ENCODE measurements at places on chromosomes 7 and 10. TPM values are rescaled to one million over a fixed set of nuclear protein-coding genes. Genes with fewer than 3 reads are reported as not detected.

The RASA4B gene
- 2.0 TPM for total RNA-seq

The ENO4 gene
- total RNA-seq: 0.35 TPM

The MSS51 gene
- 0.60 TPM for total RNA-seq

The SLC13A1 gene
- total RNA-seq: not detected

The AKR1D1 gene
- not detected for total RNA-seq

The ZNF679 gene
- not detected for total RNA-seq

The MMD2 gene
- total RNA-seq: not detected

The HMX2 gene
- not detected for total RNA-seq

The SRGN gene
- total RNA-seq: 41.5 TPM

The GNG11 gene
- total RNA-seq: 2.8 TPM

The PODXL gene
- total RNA-seq: 2.6 TPM

The OR6B1 gene
- total RNA-seq: not detected

The AGR3 gene
- total RNA-seq: not detected

All from smooth muscle cell of the coronary artery (primary cell).